ENCODE measurements at places on chromosomes 4 and X.

GRCh38 chr4:15488136-15488535 is 18.5 kb downstream of the CC2D2A start:
- DNase-seq: no peak

DNA sequence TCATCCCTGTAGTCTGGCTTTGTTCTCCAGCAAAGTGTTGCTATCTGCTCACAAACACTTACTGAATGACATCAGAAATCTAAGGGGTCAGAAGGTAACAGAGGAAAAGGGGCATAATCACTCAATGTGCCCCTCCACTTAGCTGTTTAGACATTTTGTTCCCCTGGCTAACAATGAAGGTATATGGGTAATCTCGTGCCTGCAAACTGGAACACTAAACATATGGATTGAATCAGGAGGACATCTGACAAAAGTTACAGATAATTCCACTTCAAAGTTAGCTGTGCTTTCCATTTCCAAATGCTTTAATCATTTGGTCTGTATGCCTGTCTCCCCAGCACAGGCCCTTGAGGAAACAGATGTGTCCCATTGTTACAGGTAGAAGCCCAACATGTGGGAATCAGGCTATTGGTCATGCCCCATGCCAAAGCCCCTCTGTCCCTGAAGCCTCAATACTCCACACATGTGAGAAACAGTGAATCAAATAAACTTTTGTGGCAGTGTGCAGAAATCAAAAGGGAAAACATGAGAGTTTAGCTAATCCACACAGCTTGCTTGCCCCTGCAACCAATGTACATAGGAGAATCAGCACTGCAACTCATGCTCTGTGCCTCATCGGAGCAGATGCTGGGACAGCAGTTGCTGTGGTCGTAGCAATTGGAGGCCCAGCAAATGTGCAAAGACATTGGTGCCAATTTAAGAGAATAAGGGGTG is 111.7 kb downstream of the RNF150 start:
- no peak for DNase-seq

DNA sequence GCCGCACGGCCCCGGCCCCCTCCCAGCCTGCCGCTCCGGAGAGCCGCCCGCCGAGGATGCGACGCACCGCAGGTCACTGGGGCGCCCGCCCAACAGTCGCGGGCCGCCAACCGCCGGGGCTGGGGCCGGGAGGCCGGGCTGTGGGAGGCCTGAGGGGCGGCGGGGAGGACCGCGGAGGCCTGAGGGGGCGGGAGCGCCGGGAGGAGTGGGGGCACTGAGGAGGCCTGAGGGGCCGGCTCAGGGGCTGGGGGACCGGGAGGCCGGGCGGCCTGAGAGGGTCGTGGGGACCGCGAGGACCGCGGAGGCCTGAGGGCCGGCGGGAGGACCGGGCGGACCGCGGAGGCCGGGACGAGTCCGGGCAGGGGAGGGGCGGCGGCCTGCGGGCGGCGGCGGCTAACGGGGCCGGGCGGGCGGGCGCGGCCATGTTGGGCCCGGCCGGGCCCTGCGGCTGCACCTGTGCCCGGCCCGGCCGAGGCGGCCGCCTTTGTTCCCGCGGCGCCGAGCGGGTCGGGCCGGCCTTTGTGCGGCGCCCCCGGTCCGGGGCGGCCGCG is 353 bp downstream of the NSD2 start:
- DNase-seq: no peak

DNA sequence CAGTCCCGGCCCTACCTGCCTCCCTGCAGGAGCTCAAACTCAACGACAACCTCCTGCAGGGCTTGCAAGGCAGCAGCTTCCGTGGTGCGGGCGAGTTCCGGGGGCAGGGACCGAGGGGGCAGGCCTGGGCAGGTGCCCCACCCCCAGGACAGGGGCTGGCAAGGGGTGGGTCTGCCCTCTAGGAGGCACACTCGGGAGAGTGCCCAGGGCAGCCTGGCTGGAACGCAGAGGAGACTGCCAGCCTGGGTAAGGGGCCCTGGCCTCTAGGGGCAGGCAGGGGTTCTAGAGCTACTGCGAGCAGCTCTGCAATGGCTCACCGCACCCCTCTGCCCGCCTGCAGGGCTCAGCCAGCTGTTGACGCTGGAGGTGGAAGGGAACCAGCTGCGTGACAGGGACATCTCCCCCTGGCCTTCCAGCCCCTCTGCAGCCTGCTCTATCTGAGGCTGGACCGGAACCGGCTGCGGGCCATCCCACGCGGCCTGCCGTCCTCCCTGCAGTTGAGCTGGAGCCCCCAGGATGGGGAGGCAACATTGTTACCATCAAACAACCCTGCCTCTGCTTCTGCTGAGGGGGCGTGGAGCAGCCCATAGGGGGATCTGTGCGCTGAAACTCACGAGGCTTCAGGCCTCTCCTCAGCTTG is 12.1 kb upstream of the HAUS7 start:
- no peak for DNase-seq

DNA sequence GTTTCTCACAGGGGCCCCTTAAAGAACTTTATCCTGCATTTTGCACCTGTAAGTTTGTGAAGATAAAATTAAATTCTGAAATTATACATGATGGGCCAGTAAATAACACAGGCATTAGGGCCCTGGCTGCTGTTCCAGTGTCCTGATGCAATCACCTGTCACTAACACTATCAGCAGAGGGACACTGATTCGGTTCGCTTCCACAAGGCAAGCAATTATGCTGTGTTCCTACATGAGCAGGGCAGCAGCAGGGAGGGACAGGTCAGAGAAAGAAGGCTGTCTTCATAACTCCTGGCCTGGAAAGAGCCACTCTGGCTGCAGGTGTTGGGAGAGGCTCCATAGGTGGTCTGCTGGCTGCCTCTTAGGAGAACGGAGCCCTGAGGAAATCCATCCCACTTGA is 487.3 kb downstream of the MID1IP1 start:
- no peak for DNase-seq

DNA sequence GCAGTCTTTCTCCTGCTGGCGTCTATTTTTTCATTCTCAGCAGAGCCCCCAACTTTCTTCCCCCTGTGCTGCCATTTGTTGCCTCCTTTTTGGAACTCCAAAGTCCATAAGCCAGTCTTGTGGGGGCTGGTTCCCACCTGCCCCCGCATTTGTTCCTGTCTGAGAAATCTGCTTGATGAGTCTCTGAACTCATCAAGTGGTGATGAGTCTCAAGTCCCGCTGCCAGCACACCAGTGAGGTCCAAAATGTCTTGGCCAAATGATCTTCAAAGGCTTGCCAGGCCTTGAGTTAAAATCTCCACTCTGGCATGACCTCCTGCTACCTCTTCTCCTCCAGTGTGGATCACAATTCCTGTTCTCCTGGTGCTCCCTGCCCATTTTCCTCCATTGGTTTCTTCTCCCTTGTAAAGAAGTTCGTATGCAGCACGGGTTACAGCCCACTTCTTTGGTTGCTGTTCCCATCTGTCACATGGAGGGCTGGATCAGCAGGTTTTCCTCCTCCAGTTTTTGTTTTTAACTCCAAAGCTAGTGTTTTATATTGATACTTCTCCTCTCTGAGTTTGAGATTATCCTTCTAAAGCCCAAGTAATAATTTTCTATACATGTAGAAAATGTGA is 72.7 kb upstream of the LIMCH1 start:
- DNase-seq: no peak

DNA sequence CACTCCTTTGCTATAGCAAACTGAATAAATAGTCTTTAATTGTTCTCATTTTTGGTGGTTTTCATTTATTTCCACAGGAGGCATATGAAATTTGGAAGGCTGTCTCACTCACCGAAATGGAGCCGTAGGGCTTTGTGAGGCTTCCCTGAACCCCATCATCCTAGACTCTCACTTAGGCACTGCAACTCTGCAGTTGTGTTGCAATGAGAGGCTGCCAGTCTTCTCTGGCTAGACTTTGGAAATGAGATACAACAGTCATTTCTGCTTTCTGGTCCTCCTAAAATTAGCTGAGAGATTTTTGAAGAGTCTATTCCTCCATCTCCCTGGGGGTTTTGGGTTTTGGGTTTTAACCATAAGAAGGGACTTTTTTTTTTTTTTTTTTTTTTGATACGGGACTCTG is 146.5 kb downstream of the SH3BGRL start:
- DNase-seq: no peak

- no peak for DNase-seq
These were observed 6.0 kb upstream of the EFNB1 start for GRCh38 chrX:68822641-68823410.

DNA sequence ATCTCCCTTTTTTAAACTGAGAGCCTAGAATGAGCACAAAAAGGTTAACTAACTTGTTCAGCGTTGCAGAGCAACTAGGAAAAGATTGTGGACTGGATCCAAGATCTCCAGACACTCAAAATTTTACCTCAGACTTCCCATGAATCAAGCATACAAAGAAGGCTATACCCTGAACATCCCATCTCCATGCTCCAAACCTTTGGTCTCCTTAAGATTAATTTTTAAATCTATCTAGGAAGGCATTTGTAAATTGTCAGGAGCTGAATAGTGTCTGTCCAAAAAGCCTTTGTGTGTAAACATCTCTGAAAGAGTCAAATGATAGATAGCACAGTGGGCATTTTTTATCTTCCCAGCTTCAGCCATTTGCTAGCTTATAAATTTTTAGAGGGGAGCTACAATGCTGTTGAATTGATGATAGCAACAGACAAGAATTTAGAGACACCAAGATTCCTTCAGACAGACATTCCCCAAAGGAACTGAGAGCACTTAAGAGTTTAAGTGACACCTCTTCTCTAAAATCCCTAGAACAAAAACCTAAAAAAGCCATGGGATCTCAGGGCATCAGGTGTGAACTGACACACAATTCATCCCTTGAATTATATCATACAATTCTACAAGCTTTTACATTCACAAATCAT is 480.8 kb upstream of the FAM241A start:
- DNase-seq: no peak

GRCh38 chr4:118284169-118284568 is 68.6 kb downstream of the PRSS12 start:
- no peak for DNase-seq

Measured in activated CD4-positive, alpha-beta T cell treated with anti-CD3 and anti-CD28 coated beads, Interleukin-2, amount 50 U/mL, for 24 hours (primary cell).